Right cardiac atrium (tissue), 5 donors: ENCODE measurements at places on chromosomes 1 and 21. TPM values are rescaled to one million over a fixed set of nuclear protein-coding genes. Genes with fewer than 3 reads are reported as not detected.

GRCh38 chr1:226943927-226944326 lies 3.8 kb downstream of the COQ8A start:
- no peak for DNase-seq

DNA sequence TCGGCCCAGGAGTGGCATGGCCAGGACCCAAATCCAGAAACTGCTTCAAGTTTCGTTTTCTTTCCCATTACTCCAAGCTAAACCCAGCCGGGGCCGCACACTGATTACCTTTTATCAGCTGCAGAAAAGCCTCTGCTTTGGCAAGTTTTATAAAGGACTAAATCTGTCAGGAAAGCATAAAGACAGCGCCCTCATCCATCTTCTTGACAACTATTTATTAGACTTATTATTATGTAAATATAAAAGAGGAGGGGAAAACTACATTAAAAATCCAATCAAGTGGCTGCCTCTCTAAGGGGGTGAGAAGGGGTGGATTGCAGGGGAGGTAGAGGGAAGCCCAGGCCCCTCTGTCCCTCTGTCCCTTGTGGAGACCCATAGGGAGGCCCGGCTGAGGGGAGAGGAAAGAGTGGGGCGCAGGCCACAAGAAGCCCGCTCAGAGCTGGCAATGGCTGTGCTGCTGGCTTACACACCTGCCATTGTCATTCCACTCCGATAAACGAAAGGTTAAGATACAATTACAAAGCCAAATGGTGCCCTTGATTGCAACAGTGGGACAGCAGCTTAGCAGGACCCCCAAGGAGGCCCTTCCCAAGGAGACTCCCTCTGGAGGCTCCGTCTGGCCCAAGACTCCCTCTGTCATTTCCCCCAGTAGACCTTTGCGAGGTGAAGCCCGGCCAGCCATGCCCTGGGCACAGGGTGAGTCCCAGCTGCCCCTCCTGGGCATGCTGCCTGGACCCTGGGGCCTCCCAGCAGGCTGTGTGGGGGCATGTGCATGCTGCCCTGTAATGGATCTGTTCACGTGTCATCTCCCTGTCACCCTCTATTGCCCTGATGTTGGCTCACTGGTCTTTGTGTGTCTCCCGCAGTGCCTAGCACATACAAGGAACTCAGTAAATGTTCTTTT lies 45.4 kb downstream of the KCND3 start:
- DNase-seq = no peak

- no peak for DNase-seq
Observed at GRCh38 chr1:7591565-7591964, 179.5 kb upstream of the VAMP3 start.

DNA sequence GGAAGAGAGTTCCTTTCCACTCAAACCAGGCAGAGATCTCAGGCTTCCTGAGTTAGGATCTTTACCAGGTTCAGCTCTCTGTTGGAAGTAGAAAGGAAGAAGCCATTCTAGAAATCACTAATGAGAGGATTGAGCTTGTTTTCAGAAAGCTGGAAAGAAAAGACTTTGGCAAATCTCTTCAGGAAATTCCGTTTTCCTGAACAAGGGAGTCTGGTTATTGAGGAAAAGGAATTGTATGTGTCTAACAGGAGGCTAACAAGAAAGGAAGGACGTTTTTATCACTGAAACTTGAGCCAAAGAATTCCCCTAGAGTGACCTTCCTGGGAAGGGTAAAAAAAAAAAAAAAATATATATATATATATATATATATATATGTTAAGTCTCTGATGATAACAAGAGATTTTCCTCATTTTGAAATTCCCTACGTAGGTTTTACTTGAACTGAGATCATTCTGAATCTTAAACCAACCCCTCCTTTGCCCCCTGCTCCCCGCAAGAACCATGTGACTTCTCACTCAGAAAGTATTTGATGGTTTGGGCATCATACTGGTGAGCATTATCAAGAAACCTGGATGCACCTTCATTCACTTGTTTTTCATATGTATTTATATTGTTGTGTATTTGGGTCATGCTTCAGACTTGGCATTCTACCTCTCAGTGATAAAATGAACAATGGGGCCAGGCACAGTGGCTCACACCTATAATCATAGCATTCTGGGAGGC lies 98.4 kb upstream of the BMP8A start:
- no peak for DNase-seq

DNA sequence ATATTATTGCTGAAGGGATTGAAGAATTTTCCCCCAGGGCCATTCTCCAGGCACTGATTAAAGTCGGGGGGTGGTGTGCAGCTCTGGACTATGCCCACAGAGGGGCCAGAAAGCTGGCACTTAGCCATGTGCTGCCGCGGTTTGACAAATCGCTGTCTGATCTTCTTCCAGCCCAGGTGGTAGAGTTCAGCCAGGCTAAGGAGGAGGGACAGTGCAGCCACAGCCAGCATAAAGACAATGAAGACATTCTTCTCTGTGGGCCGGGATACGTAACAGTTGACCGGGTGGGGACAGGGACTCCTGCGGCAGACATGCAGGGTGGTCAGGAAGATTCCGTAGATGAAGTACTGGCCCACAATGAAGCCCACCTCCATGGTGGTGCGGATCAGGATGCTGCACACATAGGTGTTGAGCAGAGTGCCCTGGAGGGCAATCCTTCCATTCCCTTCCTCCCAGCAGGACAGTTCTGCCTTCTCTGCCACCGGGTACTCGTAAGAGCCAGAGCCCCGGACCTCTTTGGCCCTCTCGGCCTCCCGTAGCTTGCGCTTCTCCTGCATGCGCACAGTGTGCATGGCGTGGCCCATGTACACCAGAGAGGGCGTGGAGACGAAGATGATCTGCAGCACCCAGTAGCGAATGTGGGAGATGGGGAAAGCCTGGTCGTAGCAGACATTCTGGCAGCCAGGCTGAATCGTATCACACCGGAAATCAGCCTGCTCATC lies 1.9 kb downstream of the GJA5 start:
- DNase-seq = no peak

- DNase-seq = peak; percentile 67
Observed at GRCh38 chr1:27564710-27565649, 39.0 kb downstream of the AHDC1 start.

DNA sequence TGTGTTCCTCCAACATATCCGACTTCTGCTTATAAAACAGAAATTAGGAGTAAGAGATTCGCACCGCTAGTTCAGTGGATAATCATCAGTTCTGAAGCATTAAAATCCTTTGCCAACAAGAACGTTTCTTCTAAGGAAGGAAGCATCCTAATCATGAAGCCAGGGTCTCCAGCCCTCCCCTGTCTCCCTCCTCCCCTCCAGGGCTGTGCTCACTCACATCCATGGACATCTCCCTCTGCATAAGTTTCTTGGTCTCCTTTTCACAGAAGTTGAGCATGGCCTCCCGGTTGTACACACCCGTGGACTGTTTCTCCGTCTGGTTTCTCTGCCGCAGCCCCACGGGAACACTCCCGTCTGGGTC lies 505 bp downstream of the LMOD1 start:
- DNase-seq = no peak

- DNase-seq = no peak
Observed at GRCh38 chr1:99634971-99635624, 10.8 kb upstream of the PALMD start.

DNA sequence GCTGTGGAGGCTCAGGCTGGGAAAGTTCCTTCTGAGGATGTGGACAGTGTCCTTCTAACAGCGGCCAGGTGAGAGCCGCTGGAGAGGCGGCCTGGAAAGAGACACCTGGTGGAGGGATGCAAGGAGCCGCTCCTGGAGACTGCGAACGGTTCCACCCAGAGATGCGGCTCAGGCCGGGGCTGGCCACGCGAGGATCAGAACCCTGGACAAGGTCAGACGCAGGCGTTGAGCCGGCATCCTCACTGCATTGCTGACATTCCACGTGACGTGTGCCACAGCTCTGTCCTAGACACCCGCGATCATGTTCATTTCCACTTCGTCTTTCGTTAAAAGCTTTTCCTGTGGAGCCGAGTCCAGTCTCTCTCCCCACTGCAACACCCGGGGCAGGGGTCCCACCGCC lies 28.8 kb downstream of the CFAP74 start:
- DNase-seq = peak; percentile 48

- DNase-seq = peak; percentile 57
Observed at GRCh38 chr1:2415801-2416208, 3.4 kb upstream of the PEX10 start.

- DNase-seq = no peak
Observed at GRCh38 chr1:22216210-22216883, 73.5 kb upstream of the WNT4 start.

DNA sequence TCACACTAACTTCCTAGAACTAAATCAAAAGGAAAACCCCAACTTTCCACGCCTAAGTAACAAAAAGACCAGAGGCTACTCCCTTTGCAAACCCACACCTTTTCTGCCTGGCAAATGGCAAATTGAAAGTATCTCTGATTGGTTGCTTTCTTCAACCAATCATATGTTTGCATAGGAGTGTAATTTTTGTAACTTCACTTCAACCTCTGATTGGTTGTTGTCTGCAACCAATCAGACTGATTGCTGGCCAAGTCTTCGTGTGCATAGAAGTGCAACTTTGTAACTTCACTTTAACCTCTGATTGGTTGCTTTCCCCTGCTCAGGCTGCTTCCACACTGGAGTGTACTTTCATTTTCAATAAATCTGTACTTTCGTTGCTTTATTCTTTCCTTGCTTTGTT lies 36.9 kb upstream of the PADI2 start:
- no peak for DNase-seq

DNA sequence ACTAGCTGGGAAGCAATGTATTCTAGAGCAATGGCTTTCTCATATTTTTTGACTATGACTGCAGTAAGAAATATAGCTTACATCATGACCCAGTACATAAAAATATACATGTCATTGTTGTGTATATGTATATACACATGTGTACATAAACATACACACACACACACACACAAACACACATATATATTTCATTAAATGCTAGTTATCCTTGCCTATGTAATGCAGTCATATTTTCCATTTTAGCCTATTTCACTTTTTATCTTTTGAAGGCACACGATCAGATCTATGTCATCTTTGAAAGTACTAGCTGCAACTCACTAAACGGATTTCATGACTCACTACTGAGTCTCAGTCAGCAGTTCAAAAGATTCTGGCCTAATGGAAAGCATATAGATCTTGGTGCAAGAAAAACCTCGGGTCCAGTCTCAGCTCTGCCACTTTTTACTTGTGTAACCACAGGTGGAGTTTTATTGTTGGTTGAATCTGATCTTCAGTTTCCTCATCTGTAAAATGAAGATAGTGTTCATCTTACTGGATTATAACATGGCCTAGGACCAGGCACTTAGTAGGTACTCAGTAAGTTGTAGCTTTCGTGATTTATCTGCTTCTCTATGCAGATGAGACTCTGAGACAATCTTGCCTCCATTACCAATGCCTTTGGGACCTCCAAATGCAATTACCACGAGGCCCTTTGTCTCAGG lies 325.6 kb downstream of the RRAGC start:
- no peak for DNase-seq

GRCh38 chr1:92380867-92381266 lies 82.0 kb downstream of the RPAP2 start:
- DNase-seq = no peak

GRCh38 chr1:46749921-46750404 lies 31.0 kb upstream of the EFCAB14 start:
- DNase-seq = no peak

DNA sequence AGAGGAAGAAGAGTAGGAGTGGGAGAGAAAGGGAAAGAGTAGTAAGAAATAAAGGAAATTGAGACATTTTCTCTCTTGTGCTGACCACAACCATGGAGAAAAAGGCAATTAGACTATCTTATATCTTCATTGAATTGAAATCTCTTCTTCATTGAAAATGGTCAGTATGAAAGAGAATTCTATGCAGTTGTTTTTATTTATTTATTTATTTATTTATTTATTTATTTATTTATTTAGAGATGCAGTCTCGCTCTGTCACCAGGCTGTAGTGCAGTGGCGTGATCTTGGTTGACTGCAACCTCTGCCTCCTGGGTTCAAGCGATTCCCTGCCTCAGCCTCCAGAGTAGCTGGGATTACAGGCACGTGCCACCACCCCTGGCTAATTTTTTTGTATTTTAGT lies 447.1 kb downstream of the PTPRC start:
- no peak for DNase-seq

GRCh38 chr1:4101459-4102161 lies 201.5 kb upstream of the C1orf174 start:
- DNase-seq = no peak

DNA sequence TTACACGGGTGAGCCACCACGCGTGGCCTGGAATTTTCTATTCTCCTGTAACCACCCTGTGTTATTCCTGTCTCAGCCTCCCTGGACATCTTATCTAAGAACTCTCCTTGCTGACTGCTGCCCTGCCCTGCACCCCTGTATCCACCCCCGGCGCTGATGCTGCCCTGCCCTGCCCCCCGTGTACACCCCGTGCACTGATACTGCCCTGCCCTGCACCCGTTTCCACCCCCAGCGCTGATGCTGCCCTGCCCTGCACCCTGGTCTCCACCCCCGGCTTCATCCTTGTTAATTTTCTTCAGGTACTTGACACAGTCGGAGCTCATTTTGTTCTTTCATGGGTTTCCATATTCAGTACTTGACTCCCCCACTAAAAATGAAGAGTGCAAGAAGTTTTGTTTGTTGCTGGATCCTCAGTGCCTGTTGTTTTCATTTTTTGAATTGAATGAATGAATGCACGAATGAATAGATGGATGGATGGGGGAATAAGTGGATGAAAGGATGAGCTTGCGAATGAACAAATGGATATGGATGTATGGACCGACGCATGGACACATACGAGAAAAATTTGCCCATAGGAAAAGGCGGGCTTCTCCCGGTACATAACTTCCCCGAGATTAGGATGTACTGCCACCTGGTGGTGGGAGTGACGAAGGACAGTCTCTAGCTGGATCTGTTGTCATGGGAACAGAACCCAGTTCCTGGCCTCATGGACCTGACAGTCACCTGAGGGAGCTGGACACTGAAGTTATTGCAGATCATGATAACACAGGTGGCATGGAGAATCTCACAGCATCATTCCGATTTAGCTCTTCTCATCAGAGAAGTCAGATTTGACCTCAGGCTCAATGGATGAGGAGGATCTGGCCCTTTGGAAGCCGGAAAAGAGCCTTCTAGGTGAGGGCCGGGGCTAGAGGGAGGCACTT lies 14.9 kb downstream of the AADACL4 start:
- DNase-seq = peak; percentile 81

- no peak for DNase-seq
Observed at GRCh38 chr1:53959664-53960250, 13.6 kb downstream of the LRRC42 start.

- no peak for DNase-seq
Observed at GRCh38 chr21:37032877-37033471, 26.5 kb downstream of the RIPPLY3 start.

AVPR1B gene
- polyA plus RNA-seq = 0.07 TPM

CTXND2 gene
- polyA plus RNA-seq = not detected

AK5 gene
- polyA plus RNA-seq = 0.79 TPM

CAPZB gene
- polyA plus RNA-seq = 228 TPM

CD1C gene
- polyA plus RNA-seq = not detected

ZNF648 gene
- polyA plus RNA-seq = not detected

HTR6 gene
- not detected for polyA plus RNA-seq

NR0B2 gene
- 9.6 TPM for polyA plus RNA-seq
